ENCODE measurements at places on chromosomes 5 and 9. TPM values are rescaled to one million over a fixed set of nuclear protein-coding genes. Genes with fewer than 3 reads are reported as not detected.

The TSSK1B gene
- 0.52 TPM for total RNA-seq

The RFESD gene
- 4.1 TPM for total RNA-seq

The NXNL2 gene
- total RNA-seq, result 4.1 TPM

The HCN1 gene
- not detected for total RNA-seq

The C5orf24 gene
- total RNA-seq, result 62.1 TPM

The NTNG2 gene
- total RNA-seq, result 40.5 TPM

The NOL8 gene
- total RNA-seq, result 41.4 TPM

The PCDHGA10 gene
- total RNA-seq, result 17.9 TPM

The PCDHAC1 gene
- total RNA-seq, result under 0.01 TPM

The C9orf153 gene
- 0.91 TPM for total RNA-seq

The SHOC1 gene
- 0.11 TPM for total RNA-seq

The ZBED3 gene
- 1.1 TPM for total RNA-seq

The CNTNAP3B gene
- total RNA-seq, result 0.26 TPM

The PTAR1 gene
- total RNA-seq, result 86.6 TPM

The TAS2R1 gene
- not detected for total RNA-seq

The PIP5K1B gene
- not detected for total RNA-seq

The COL23A1 gene
- under 0.01 TPM for total RNA-seq

The SETD9 gene
- total RNA-seq, result 8.6 TPM

The LHX2 gene
- 1.2 TPM for total RNA-seq

The KIAA1958 gene
- 1.7 TPM for total RNA-seq

The NME5 gene
- 11.1 TPM for total RNA-seq

The SPAAR gene
- total RNA-seq, result 0.26 TPM

The SLC6A18 gene
- not detected for total RNA-seq

The ZNF883 gene
- total RNA-seq, result 10.3 TPM

The MLANA gene
- total RNA-seq, result not detected

The DOCK8 gene
- 4.4 TPM for total RNA-seq

The SPATA31D3 gene
- total RNA-seq, result not detected

The SSNA1 gene
- 44.6 TPM for total RNA-seq

The TSLP gene
- total RNA-seq, result 0.65 TPM

The RGS7BP gene
- total RNA-seq, result under 0.01 TPM

The CXXC5 gene
- total RNA-seq, result 89.4 TPM

The ORM1 gene
- total RNA-seq, result not detected

The SPINK6 gene
- not detected for total RNA-seq

The PLEKHG4B gene
- under 0.01 TPM for total RNA-seq

The KIAA0825 gene
- total RNA-seq, result 13.9 TPM

The GRPEL2 gene
- total RNA-seq, result 40.8 TPM

The SPATA9 gene
- total RNA-seq, result 1.7 TPM

The EFNA5 gene
- total RNA-seq, result 20.1 TPM

The CYLC2 gene
- not detected for total RNA-seq

The ATP6V0E1 gene
- total RNA-seq, result 246 TPM

The CAVIN4 gene
- total RNA-seq, result 0.91 TPM

The PCDHA13 gene
- 0.13 TPM for total RNA-seq

The C5orf58 gene
- not detected for total RNA-seq

The TAF1L gene
- under 0.01 TPM for total RNA-seq

The PTGER4 gene
- total RNA-seq, result 11.1 TPM

The IL33 gene
- 0.13 TPM for total RNA-seq

The NIPAL4 gene
- total RNA-seq, result not detected

The CEL gene
- 0.11 TPM for total RNA-seq

The TMEM215 gene
- total RNA-seq, result not detected

The PCDHB15 gene
- total RNA-seq, result 1.9 TPM

All from articular chondrocyte of knee joint (primary cell).